ENCODE measurements at places on chromosomes 4 and X.

GRCh38 chr4:70938086-70938485, 35.9 kb downstream of the MOB1B start:
- no peak for DNase-seq

DNA sequence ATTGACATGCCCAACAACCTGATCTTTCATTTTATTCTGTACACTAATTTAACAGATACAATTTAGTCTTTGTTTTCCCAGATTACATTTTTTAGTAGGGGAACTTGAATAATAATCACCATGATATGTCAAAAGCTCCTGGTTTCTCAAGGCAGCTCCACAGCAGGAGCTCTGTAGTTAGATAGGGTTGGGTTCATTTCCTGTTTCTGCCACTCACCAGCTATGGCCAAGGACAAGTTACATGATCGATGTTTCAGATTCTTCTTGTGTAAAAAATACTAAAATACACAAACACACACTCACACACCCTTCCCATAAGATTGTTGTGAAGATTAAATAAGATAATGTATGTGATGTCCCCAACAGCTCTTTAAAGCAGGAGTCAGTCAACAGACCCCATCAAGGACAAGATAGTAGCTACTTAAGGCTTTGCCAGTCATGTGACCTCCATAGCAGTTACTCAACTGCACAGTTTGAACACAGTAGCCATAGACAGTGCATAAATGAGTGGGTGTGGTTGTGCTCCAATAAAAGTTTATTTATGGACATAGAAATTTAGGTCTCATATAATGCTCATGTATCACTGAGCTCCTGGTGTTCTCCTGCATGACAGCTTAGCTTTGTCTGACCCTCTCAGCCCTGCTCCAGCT, 18.4 kb downstream of the GUCY1A1 start:
- no peak for DNase-seq

- DNase-seq, result no peak
Observed at GRCh38 chr4:6613676-6614651, 26.5 kb upstream of the MRFAP1 start.

GRCh38 chrX:85243761-85244449, at the start of the genes SATL1 and ZNF711:
Gene SATL1, minus strand, starts transcription at chrX:85243779. Its CDS starts 134,811 bp downstream, at chrX:85108968.
Gene ZNF711, plus strand, starts transcription at chrX:85243991. Its CDS starts 3,582 bp downstream, at chrX:85247573.
- DNase-seq, result peak; percentile 14

DNA sequence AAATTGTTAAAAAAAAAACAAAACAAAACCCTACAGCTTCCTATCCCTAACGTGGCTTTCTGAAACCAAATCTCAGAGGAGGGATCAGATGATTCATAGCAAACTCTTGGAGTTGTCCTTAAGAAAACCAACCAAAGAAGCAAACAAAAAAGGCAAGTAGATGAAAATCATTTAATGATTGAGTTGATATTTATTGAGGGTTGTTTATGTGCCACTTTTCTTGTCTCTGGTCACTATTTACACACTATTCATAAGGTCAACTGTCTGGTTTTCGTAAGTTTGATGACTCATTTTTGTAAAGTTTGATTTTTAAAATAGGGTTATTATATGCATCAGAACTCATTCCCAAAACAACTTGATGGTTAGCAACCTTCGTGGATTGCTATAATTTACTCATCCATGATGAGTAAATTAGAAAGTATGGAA, 133.4 kb downstream of the UNC5C start:
- no peak for DNase-seq

DNA sequence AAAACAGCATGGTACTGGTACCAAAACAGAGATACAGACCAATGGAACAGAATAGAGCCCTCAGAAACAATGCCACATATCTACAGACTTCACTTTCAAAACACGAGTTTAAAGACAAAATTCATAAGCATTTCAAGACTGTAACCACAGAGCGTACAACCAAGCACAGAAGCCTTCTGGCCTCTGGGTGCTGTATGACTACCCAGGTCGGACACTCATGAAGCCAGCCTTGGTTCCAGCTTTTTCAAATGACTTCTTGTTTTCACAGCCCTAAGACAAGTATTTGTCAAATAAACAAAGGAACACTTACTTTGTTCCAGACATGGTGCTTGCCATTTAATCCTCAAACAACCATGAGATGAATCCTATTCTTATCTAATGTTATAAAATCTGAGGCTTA, 536.1 kb upstream of the NR3C2 start:
- DNase-seq, result no peak

DNA sequence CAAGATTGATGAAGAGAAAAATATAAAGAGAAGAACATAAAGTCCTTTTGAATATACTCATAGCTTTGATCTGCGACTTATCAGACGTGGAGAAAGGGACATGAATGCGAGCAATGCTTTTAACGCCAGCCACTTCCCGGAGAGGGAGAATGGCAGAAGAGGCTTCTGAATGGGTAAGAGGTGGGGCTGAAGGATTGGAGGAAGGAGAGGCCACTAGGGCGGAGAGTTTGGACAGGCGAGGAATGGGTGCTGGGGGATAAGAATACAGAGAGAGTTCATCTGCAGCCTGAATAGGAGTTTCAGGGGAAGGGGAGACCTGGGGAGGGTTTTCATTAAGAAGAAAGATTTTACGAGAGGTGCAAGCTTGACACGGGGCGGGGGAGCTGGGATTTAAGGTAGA, 2534.9 kb downstream of the PCDH7 start:
- no peak for DNase-seq

- no peak for DNase-seq
Observed at GRCh38 chr4:98203332-98204235, 57.6 kb upstream of the RAP1GDS1 start.

GRCh38 chrX:12672367-12673106, 118.7 kb upstream of the PRPS2 start:
- DNase-seq, result no peak

GRCh38 chr4:85475631-85476233, 782 bp downstream of the ARHGAP24 start:
- DNase-seq, result no peak

GRCh38 chr4:153469031-153469430, 2.9 kb downstream of the TMEM131L start:
- no peak for DNase-seq

GRCh38 chrX:123518791-123519190, 214.1 kb downstream of the THOC2 start:
- DNase-seq, result no peak

GRCh38 chr4:119894650-119895208, 171.9 kb downstream of the MAD2L1 start:
- no peak for DNase-seq

DNA sequence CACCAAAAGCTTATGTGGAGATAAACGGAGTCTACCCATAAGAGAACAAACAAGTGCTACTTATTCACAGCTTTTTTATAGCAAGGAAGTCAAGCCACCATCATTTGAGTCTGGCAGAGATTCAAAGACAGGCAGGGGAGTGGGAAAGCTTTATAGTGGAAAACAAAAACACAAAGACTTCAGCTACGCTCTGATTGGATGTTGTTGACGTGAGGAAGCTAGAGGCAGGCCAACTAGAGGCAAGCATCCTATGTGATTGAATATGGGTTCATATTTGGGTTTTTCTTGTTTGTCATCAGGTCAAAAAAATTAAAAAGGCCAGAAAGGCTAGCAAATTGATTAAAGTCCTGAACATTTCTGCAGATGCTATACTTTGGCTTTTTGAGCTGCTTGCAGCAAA, 719 bp upstream of the TCEAL4 start:
- DNase-seq, result no peak

DNA sequence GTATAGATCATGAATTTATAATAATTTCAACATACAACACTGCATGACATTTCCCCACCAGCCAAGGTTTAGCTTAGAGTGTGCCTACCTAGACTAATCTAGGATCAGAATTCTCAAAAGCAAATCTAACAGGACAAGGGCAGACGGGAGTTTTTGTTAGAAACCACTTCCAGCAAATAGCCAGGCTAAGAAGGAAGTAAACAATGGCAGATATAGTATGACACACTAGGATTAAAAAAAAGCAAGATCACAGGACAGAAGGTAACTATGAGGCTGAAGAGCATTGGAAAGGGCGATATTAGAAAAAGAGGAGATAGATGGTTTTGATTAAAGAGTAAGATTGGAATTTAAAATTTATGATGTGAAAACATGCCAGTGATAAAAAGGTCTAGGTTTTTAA, 124.8 kb downstream of the LRBA start:
- no peak for DNase-seq

DNA sequence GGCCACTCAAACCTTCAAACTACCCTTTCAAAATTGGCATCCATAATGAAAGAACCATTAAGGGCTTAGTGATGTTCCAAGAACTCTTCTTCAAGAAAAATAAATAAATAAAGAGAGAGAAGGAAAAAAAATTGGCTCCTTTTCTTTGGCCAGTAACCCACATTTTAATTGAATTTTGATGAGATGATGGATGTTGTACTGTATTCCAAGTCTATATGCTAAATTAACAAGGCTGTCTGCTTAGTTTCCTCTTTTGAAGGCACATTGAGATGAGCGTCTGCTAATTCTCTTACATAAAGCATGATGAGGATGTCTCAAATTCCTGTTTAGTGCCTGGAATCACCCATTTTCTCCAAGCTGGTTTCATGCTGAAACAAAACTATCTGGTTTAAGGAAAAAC, 33.4 kb downstream of the PHOX2B start:
- DNase-seq, result no peak

DNA sequence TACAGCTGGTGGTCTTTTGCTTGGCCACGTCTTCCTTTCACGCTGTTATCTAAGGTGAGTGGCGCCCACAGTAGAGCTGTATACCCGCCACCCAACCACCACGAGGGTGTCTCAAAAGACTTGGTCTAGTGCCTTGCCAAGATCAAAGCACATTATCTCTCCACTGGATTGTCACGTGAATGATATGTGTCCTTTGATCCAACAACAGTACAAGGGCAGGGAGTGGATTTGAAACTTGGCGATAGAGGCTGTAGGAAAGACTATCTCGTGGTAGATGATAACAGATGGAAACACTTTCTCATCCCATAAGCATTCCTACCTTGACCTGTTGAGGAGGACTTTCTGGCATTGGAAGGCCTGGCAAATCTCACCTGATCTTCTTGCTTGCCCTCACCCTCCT, 37.7 kb upstream of the BCLAF3 start:
- DNase-seq, result no peak

DNA sequence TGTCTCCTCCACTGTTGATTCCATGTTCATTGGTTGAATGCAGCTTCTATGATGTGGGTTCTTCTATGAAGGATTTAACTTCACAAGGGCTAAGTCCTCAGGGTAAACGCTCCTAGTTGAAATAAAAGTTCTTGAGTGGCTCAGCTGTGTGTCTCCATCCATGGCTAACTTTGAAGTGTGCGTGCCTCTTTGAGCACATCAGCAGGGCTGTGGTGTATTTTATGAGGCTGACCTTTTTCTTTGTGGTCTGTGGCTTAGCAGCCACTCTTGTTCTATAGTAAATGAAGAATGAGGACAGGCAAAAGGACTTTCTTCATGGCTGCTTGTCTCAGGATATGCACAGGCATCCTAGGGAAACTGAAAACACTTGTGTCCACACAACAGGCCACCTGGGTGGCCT, 88.5 kb downstream of the KIT start:
- DNase-seq, result no peak

GRCh38 chrX:69988955-69989394, 60.8 kb downstream of the AWAT2 start:
- no peak for DNase-seq

DNA sequence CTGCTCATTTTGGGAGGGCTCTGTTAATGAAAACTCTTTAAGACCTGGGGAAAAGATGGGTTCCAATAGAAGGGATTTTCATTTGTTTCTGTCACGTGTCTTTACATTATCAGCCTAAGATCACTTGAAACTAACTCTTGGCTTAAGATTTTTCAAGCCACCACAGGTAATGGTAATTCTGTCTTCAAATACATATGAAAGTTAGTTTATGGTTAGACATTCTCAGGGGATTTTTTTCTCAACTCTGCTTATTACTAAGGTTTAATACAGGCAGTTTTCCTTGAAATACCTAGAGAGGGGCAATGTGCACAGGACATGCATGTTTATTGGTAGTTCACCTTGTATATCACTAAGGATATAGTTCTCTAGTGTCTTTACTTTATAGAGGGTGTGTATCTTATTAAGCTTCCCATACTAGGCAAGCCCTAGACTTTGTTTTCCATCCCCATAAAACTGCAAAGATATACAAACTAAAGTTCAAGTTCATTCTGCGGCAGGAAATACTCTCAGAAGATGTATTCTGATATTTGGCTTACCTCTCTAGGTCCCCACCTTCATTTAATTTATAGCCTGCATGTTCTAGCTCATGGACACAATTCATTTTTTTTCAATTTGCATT, 38.2 kb upstream of the MYOZ2 start:
- no peak for DNase-seq

- no peak for DNase-seq
Observed at GRCh38 chr4:24927049-24927448, 14.2 kb upstream of the CCDC149 start.

- DNase-seq, result no peak
Observed at GRCh38 chr4:31715302-31715701, 995.1 kb downstream of the PCDH7 start.

- DNase-seq, result no peak
Observed at GRCh38 chr4:6049278-6049677, 31.0 kb upstream of the C4orf50 start.

DNA sequence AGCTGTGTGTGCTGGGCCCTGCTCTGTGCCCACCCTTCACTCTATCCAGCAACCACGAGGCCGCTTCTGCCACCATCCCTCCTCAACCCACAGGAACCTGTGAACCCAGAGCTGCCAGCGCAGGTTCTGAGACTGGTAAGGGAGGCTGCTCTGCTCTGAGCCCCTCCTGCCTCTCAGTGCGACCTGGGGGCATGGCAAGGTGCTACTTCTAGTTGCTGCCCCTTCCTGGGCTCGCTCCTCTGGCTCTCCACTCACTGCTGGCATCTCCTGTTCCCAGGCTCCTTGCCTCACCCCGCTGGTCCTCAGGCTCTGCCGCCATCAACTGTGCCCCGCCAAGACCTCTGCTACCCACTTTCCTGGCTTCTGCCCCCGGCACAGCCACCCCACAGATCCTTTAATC, 39.3 kb downstream of the RNF212 start:
- DNase-seq, result no peak

- no peak for DNase-seq
Observed at GRCh38 chrX:123846577-123847038, 13.2 kb upstream of the XIAP start.

DNA sequence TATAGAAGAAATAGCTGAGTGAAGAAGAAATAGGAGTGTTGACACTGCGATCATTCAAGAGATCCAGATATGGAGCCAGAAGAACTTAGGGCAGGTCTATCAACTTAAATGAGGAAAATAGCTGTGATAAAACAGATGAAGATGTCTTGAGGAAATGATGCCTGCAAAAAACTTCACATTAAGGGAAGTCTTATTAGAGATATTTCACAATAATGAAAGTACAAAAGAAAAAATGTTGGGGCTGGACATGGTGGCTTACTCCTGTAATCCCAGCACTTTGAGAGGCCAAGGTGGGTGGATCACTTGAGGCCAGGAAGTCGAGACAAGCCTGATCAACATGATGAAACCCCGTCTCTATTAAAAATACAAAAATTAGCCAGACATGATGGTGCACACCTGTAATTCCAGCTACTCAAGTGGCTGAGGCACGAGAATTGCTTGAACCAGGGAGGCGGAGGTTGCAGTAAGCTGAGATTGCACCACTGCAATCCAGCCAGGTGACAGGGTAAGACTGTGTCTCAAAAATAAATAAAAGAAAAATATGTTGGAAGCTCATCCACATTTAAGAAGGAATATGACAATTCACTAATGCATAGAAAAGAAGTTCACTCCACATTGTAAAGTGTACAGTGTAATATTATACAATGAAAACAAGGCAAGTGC, 56.3 kb downstream of the PKD2 start:
- DNase-seq, result no peak

- no peak for DNase-seq
Observed at GRCh38 chrX:105650577-105650976, 171.8 kb upstream of the NRK start.
